ENCODE measurements at places on chromosomes 3 and 15.

GRCh38 chr3:78951342-78951945 is 816.4 kb downstream of the ROBO1 start:
- no peak for DNase-seq

DNA sequence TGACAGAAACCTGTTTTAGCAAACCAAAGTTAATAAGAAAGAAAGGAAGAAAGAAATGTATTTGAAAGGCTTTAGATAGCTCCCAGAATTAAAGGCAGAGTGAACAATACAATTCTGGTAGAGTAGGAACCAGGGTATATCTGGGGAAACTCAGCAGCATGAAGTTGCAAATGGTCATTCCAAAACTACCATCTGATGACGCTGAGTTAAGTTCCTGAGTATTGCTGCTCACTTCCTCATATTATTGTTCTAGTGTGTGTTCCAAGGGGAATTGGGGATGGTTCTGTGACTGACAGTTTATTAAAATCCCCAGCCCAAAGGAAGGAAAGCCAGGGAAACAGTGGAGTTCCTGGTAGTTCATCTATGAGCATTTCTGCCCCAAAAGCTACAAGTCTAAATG is 88.3 kb upstream of the FRMD4B start:
- DNase-seq, result no peak

DNA sequence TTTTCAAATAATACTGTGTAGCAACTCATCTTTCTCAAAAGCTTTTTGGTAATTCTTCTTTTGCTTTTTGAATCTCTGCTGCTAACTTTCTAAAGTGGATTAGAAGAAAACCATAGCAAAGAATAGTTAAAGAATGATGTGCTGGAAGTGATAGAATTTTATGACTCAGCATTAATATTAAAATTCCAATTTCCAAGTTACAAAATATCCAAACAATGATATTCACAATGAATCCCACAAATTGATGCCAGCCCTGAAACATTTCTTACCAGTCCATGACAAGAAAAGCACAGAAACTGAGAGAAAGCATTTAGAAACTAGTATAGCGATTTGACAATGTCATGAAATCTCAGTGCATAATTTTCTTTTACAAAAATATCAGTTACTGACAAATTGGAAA is 482.2 kb downstream of the RBMS3 start:
- DNase-seq, result no peak

- DNase-seq, result no peak
Observed at GRCh38 chr15:77019521-77020331, 24.8 kb downstream of the PSTPIP1 start.

GRCh38 chr3:143791386-143791785 is 56.9 kb downstream of the SLC9A9 start:
- DNase-seq, result no peak
